Fibroblast of skin of back (primary cell): ENCODE measurements at places on chromosomes 4 and X.

GRCh38 chr4:153553155-153553818, 87.1 kb downstream of the TMEM131L start:
- no peak for DNase-seq

DNA sequence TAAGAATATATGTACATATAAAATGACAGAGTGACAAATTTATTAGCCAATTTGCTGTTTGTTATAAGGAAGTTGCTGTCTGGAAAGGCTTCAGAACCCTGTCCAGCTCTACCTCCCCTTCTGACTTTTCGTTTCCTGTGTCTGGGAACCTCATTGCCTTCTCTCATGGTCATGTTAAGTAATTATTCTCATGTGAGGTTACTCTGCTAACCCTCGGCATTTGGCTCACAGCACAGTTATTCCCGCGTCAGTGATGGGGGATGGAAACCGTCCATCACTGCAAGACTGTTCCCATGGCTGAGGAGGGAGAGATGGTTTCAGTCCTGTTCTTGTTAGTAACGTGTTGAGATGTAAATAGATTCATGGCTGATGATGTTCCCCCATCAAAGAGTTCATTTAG, 11.9 kb downstream of the EDNRA start:
- DNase-seq, result peak; percentile 84

GRCh38 chrX:22060415-22061280, 28.5 kb downstream of the PHEX start:
- peak; percentile 30 for DNase-seq

GRCh38 chr4:186351668-186352194, 85.7 kb downstream of the F11 start:
- DNase-seq, result no peak

DNA sequence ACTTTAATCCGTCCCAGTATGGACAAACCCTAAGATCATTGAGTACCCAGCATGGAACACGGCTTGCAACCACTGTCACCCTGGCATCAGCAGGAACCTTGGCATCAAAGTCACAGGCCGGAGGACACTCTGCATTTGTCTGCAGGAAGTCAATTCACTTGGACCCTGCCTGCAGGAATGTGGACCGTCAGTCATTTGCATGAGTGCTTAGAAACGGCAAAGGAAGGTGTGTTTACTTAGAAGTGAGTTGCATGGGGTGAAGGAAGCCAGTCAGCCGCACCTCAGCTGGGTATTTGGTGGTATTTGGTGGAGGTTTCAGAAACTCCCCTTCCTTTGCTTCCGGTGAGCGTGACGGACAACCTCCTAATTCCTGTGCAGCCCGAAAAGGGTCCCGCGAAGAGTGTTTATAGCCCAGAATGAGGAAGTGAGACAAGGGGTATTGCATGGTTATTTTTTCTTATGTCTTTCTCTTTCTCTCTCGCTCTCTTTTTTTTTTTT, 15.5 kb downstream of the P2RY8 start:
- DNase-seq, result no peak
